Hematopoietic multipotent progenitor cell treated with erythropoietin and hydrocortisone succinate and interleukin-3 and kit ligand, for 6 days (in vitro differentiated cells): ENCODE measurements at places on chromosomes 12 and 14.

- no peak for DNase-seq
Measured at GRCh38 chr14:90544566-90544965, 147.7 kb downstream of the CALM1 start.

DNA sequence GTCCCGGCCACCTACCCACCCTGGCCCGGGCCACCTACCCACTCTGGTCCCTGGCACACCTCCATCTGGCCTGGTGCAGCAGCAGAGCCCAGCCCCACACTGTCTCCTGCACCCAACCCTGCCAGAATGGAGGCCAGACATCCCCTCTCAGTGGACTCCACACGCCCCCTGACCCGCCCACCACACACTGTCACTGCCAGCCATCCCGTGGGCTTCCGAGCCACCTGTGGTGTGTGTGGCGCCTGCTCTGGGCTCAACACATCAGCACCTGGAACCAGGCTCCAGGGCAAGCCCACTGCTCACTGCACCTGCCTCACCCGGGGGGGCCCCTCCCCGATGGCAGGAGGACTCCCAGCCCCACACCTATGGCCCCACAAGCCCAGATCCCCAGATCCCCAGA lies 50.5 kb downstream of the FBRSL1 start:
- no peak for DNase-seq

GRCh38 chr12:120071493-120072020 lies 45.0 kb downstream of the RAB35 start:
- no peak for DNase-seq

GRCh38 chr12:130966443-130967030 lies 12.8 kb downstream of the ADGRD1 start:
- no peak for DNase-seq

DNA sequence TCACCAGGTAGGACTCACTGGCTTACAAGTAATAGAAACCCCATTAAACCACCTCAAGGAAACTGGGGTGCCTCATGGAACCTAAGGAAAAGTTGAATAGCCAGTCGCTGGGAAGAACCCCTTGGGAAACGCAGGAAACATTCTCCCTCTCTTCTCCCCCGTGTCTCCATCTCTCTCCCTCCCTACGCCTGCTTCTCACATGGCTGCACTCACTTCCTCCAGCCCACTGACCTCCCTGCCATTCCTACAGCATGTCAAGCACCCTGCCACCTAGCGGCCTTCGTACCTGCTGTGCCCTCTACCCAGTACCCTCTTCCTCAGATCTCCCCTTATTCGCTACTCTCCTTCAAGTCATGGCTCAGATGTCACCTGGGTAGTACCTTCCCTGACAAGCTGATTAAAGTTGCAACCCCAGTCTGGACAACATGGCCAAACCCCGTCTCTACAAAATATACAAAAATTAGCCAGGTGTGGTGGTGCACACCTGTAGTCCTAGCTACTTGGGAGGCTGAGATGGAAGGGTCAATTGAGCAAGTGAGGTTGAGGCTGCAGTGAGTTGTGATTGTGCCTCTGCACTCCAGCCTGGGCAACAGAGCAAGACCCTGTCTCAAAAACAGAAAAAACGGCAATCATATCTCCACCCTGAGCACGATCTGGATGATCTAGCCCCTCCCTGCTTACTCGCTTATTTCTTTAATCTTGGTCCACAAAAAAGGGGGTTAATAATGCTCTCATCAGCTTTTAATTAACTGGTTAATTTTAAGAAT lies 6.4 kb upstream of the DTX1 start:
- peak; percentile 48 for DNase-seq

GRCh38 chr14:92963301-92964123 lies 40.6 kb downstream of the CHGA start:
- no peak for DNase-seq

- DNase-seq = no peak
Measured at GRCh38 chr12:112803620-112804282, 12.2 kb downstream of the RPH3A start.
